Smooth muscle cell of the pulmonary artery (primary cell): ENCODE measurements at places on chromosomes 12 and 14. TPM values are rescaled to one million over a fixed set of nuclear protein-coding genes. Genes with fewer than 3 reads are reported as not detected.

Gene ST8SIA1
- 2.2 and 2.6 TPM in 2 replicates for total RNA-seq

Gene MAP3K9
- total RNA-seq = under 0.01 and 0.07 TPM in 2 replicates

Gene TAPBPL
- 7.6 and 14.7 TPM in 2 replicates for total RNA-seq

Gene COX8C
- total RNA-seq = not detected in 2 replicates

Gene RAD51AP1
- 1.7 and 5.2 TPM in 2 replicates for total RNA-seq

Gene WASHC4
- 88.9 and 109 TPM in 2 replicates for total RNA-seq

Gene SMCO3
- 0.96 and 1.2 TPM in 2 replicates for total RNA-seq

Gene MIPOL1
- 10.2 and 16.3 TPM in 2 replicates for total RNA-seq

Gene OASL
- 0.03 and 0.26 TPM in 2 replicates for total RNA-seq

Gene GPR137C
- 0.33 and 0.39 TPM in 2 replicates for total RNA-seq

Gene TGM1
- total RNA-seq = 0.65 and 1.5 TPM in 2 replicates

Gene YBX3
- total RNA-seq = 116 and 139 TPM in 2 replicates

Gene SCNN1A
- 0.07 TPM in 1 of 2 replicates, not detected in the other for total RNA-seq

Gene FAM90A1
- total RNA-seq = 0.13 TPM in 1 of 2 replicates, not detected in the other

Gene KRT75
- not detected in 2 replicates for total RNA-seq

Gene KRT3
- total RNA-seq = not detected in 2 replicates

Gene CLEC2A
- total RNA-seq = not detected in 2 replicates

Gene IKZF4
- 2.4 and 2.7 TPM in 2 replicates for total RNA-seq

Gene PRH2
- not detected in 2 replicates for total RNA-seq
